Cardiac muscle cell (in vitro differentiated cells and primary cell): ENCODE measurements at places on chromosomes 16 and 17. TPM values are rescaled to one million over a fixed set of nuclear protein-coding genes. Genes with fewer than 3 reads are reported as not detected.

Gene FKBP10
- 265 and 336 TPM in 2 replicates for total RNA-seq

Gene ZFP3
- 0.21 and 0.95 TPM in 2 replicates for total RNA-seq

- DNase-seq: no peak
- H3K4me3 ChIP-seq: no peak overlapping the region
Observed at GRCh38 chr17:82300228-82300627, 17.2 kb downstream of the CD7 start.

DNA sequence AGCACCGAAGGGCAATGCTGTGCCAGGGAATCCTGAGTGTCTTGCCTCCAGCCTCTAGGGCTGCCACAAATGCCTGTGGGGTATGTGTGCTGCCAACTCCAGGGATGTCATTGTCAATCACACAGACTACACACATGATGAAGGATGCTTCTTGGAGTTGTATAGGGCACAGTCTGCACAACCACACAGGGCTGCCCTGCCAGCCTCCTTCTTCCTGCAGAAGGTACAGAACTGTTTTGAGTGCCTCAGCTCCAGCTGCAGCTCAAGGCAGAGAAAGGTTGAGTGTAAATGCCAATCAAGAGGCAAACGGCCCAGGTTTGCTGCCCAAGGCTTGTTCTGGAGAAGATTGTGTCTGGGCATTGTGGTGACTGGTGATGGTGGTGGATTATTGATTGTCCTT lies 15.6 kb downstream of the SCNN1B start:
- H3K4me3 ChIP-seq: no peak overlapping the region
- H3K27me3 ChIP-seq: no peaks in the 10 kb centered on the region
- H3K27ac ChIP-seq: no peak overlapping the region
- no peak for DNase-seq
- no peaks in the 10 kb centered on the region for H3K36me3 ChIP-seq

GRCh38 chr16:57260294-57260929 lies 15.4 kb downstream of the ARL2BP start:
- no peaks in the 10 kb centered on the region for H3K4me1 ChIP-seq
- H3K36me3 ChIP-seq: no peaks in the 10 kb centered on the region
- H3K27me3 ChIP-seq: no peaks in the 10 kb centered on the region

- peak; percentile 62 for DNase-seq
- H3K27me3 ChIP-seq: peaks cover 49% of the 10 kb centered on the region
- no peak overlapping the region for H3K27ac ChIP-seq
- H3K36me3 ChIP-seq: no peaks in the 10 kb centered on the region
- no peaks in the 10 kb centered on the region for H3K4me1 ChIP-seq
Observed at GRCh38 chr16:1863681-1864460, 8.1 kb downstream of the MEIOB start.

- H3K27me3 ChIP-seq: no peaks in the 10 kb centered on the region
- H3K27ac ChIP-seq: no peak overlapping the region
- H3K4me3 ChIP-seq: no peak overlapping the region
Observed at GRCh38 chr16:48271728-48272127, 24.4 kb upstream of the ABCC11 start.

Gene FBXO39
- not detected in 2 replicates for total RNA-seq

Gene MYH13
- 0.09 TPM in 1 of 2 replicates, not detected in the other for total RNA-seq

- no peaks in the 10 kb centered on the region for H3K36me3 ChIP-seq
- H3K27me3 ChIP-seq: no peaks in the 10 kb centered on the region
- no peak overlapping the region for H3K27ac ChIP-seq
Observed at GRCh38 chr17:42277342-42277712, 1.1 kb upstream of the STAT5B start.

DNA sequence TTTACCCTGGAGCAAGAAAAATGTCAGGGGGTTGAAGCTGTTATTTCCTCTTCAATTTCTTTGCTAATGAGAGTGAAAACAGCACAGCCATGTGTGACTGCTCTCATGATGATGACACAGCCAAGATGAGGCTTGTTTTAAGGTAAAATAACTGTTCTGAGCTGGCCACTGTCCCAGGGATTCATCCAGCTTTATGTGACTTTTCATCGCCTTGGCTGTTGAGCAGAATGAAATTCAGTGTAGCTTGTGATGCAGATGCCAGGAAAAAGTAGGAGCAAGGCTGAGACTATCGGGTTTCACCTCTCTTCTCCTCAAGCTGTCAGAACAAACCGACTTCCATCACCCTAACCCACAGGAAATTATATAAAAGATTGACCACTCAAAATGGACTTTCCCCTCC lies 361.8 kb upstream of the CDH5 start:
- H3K27me3 ChIP-seq: no peaks in the 10 kb centered on the region
- no peak overlapping the region for H3K27ac ChIP-seq
- no peaks in the 10 kb centered on the region for H3K36me3 ChIP-seq
- DNase-seq: peak; percentile 41

Gene CCL14
- not detected in 2 replicates for total RNA-seq

DNA sequence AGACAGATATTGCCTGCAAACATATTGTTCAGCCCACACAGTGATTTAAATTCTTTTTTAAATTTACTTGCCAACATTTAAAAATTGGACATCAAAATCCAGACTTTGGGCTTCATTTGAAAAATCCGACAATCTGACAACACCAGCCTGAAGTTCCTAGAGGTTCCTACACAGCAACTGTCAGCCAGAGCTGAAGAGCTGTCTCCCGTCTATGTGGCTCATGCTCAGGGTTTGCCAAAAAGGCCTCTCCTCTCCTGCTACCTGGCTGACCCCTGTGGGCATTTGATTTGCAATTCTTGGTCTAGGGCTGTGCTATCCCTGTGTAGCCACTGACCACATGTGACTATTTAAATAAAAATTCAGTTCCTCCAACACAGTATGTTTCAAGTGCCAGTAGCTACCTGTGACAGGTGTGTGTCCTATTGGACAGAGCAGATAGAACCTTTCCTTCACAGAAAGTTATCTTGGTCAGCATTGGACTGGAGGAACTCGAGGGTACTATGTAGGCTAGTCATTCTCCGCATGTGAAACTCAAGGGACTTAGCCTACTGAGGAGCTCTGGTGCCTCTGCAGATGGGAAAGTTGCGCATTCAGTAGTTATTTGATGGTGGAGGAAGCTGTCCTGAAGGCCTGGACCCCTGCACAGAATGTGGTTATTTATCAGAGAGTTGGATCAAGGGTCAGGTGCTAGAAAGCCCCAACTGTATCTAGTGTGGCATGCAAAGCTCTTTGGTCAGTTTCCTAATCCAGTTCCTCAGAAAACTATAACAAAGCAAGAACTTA lies 2.7 kb downstream of the LYRM1 start:
- H3K4me1 ChIP-seq: peaks cover 27% of the 10 kb centered on the region
- H3K4me3 ChIP-seq: no peak overlapping the region

DNA sequence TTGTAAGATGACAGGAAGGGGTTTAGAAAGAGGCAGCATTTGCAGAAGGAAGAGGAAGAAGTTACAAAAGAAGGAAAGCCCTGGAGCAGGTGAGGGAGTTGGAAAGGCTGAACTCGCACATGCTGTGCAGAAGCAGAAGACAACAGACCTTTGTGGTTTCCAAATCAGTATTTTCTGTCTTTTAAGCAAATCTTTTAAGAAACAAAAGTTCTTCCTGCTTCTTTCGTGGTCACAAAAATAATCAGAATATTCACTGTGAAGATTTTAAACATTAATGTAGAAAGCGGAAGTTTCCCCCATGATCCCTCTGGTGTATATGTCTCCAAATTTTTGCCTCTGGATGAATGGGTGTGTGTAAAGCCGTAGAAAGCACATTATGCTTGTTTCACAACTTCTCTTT lies 25.8 kb downstream of the ZNRF1 start:
- H3K4me3 ChIP-seq: no peak overlapping the region
- H3K27ac ChIP-seq: no peak overlapping the region
- no peaks in the 10 kb centered on the region for H3K4me1 ChIP-seq
- no peak for DNase-seq
- no peaks in the 10 kb centered on the region for H3K27me3 ChIP-seq
- no peaks in the 10 kb centered on the region for H3K36me3 ChIP-seq

Gene PRR35
- 0.14 and 0.66 TPM in 2 replicates for total RNA-seq

GRCh38 chr16:64541621-64542020 lies 580.2 kb downstream of the CDH11 start:
- no peak overlapping the region for H3K4me3 ChIP-seq
- peaks cover 4% of the 10 kb centered on the region for H3K4me1 ChIP-seq
- no peak for DNase-seq
- H3K36me3 ChIP-seq: no peaks in the 10 kb centered on the region
- H3K27ac ChIP-seq: no peak overlapping the region
